ENCODE measurements at places on chromosomes 7 and 10. TPM values are rescaled to one million over a fixed set of nuclear protein-coding genes. Genes with fewer than 3 reads are reported as not detected.

Gene VWA2
- not detected for total RNA-seq

DNA sequence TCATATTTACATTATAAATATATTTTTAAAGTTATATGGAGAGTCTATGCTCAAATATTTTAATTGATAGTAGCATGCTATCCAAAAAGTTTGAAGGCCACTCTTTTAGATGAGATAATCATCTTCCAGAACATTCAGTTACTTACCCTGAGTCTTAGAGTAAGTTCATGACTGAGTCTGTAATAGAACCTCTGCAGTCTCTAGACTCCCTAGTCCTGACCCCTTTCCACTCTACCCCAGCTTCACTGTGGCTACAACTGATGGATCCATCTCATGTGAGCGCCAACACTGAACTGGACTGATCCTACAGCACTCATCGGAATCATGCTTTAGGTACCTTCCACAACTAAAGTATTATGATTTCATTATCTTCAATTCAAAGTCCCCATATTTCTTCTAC is 10.1 kb downstream of the HACD1 start:
- DNase-seq: no peak

GRCh38 chr10:26509307-26509706 is 71.2 kb downstream of the APBB1IP start:
- DNase-seq: no peak

DNA sequence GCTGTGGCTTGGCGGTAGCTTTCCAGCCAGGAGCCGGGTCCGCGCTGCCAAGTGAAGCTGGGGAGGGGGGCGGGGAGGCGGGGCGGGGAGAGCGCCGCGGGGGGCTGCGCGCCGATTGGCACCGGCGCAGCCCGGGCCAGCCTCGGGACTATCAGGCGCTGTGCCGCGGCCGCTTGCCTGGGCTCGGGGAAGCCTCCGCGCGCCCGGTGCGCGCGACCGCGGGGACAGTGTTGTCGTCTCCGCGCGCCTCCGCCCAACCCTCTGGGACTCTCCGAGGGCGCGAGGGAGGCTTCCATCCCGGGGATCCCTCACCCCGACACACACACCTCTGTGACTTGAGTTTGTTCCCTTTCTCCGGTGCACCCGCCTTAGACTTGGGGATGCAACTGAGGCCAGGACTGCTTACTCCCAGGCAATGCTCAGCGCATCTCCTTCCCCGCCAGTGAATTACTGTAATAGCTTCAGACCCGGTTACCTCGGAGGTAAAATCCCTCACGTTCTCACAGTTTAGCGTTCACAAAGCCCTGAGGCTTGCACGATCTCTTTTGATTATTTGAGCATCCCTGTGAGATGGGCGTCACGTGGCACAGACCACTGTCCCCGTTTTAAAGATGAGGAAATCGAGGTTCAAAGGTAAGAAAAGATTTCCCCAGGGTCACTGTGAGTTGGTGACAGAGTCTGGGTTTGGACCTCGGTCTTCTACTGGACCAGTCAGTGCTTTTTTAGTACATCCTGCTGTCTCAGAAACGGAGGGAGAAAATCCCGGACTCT is at the start of gene NKX1-2:
TSS of gene NKX1-2 (minus strand) at position 24 of the 771 bp plus-strand sequence. CDS start 92 bp downstream, outside the sequence.
- DNase-seq: no peak

DNA sequence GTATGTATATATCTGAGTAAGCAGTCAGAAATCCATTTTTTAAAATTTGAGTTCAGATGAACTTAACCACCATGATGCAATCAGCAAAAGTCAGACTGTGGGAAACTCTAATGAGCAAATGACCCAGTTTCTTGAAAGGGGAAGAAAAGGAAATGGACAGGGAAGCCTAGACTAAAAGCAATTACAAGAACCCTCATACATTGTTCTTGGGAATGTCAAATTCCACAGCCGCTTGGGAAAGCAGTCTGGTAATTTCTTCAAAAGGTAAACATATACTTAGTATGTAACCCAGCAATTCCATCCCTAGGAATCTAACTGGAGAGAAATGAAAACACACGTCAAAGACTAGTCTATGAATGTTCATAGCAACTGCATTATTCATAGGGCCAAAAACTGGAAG is 16.4 kb upstream of the FOXK1 start:
- no peak for DNase-seq

DNA sequence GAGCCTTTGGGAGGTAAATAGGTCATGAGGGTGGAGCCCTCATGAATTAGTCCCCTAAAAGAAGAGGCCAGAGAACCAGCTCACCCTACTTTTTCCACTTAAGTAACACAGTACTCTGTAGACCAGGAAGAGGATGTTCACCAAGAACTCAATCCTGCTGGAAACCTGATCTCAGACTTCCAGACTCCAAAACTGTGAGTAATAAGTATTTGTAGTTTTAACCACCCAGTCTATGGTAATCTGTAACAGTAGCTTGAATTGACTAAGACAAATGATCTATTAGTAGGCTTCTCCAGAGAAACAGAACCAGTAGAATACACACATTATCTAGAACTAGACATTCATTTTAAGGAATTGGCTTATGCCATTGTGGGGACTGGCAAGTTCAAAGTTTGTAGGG is 51.5 kb downstream of the ANKMY2 start:
- DNase-seq: no peak

DNA sequence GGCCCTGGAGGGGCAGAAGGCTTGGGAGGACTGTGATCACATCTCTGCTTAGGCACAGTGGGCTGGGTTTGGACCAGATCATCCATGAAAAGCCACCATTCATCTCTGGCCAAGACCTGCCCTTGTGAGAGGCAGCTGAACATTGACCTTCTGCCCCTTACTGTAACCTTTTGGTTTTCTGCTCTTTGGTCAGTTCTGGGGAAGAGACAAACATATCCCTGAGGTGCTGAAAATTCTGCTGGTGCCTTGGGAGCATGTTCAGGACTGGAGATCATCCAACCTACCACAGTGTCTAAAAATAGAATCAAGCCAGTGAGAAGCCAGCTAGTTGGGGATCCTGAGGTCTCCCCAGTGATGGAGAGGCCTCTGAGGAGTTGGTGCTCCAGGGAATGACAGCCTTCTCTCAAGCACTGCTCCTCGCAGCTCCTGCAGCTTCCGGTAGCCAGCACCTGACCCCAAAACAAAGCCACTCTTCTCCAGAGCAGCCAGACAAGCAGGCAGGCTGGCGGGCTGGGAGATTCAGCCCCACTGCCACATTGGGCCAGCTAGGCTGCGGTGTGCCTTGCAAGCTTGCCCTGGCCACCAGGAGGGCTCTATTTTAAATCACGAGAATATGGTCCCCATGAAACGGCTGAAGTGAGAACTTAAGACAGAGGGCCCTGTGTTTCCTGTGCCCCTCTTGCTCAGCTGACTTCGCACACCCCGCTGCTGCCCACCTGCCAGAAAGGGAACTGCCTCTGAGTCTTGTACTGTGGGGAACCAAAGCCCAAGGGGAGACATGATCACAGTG is 37.8 kb upstream of the UBE2H start:
- no peak for DNase-seq
